ENCODE measurements at places on chromosomes 7 and 10.

GRCh38 chr10:127431525-127431924, 117.6 kb upstream of the NPS start:
- no peak for DNase-seq

DNA sequence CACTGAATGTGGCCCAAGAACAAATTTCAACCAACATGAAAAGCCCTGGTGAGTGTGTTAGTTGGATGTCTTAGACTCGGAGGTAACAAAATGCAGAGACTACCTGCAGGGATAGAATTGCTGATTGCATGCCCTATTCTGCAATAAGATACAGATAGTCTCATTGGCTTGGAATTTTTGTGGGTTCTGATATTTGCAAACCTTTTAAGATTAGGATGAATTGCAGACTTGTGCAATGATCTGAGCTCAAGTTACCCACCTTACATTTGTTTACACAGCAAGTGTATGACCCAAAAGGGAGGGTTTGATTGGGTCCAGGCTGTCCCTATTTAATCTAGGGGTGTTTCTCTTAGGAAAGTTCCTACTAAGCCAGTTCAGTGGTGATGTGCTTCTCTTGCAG, 45.4 kb downstream of the GPR37 start:
- no peak for DNase-seq

GRCh38 chr10:112715581-112715980, 234.5 kb upstream of the TCF7L2 start:
- no peak for DNase-seq

GRCh38 chr7:43750016-43750887, 8.2 kb upstream of the BLVRA start:
- no peak for DNase-seq

- DNase-seq = no peak
Measured at GRCh38 chr7:22343071-22343470, 13.9 kb downstream of the RAPGEF5 start.

- no peak for DNase-seq
Measured at GRCh38 chr7:28409716-28410627, 2.3 kb upstream of the CREB5 start.

GRCh38 chr10:97154162-97154561, 31.6 kb downstream of the SLIT1 start:
- DNase-seq = no peak

DNA sequence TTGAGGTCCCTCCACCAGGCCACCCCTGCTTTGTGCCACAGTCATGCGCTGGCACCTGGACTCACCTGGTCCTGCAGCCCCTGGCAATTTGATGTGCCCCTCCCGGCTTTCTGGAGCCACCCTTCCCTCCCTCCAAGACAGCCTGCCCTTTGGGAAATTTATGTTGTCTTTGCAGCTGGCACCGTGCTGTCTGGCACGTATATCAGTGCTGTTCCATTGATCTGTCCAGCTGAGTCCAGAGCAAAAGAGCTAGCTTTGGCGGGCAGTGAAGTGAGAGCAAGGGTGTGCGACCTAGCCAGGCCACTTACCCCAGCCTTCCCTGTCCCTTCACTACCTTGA, 5.7 kb downstream of the RARRES2 start:
- no peak for DNase-seq

- no peak for DNase-seq
Measured at GRCh38 chr7:105672801-105673200, 91.5 kb upstream of the EFCAB10 start.

DNA sequence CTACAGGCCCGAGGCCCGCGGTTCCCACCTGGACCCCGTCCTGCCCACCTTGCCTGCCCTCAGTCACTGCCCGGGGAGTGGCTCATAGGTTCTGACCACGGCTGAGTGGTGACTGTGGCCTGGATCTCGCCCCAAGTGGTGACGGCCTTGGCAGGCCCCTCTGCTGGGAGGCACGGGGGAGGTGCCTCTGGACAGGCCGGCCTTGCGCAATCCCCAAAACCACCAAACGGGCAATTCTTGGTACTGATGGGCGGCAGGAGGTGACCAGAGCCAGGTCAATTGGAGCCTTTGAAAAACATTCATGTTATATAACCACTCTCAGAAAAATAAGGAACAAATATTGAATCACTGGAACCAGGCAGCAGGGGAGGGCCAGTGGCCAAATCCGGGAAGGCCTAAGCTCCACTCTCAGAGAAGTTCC, 83.4 kb downstream of the PRKAG2 start:
- no peak for DNase-seq

- no peak for DNase-seq
Measured at GRCh38 chr7:79590916-79591623, 137.6 kb upstream of the MAGI2 start.

DNA sequence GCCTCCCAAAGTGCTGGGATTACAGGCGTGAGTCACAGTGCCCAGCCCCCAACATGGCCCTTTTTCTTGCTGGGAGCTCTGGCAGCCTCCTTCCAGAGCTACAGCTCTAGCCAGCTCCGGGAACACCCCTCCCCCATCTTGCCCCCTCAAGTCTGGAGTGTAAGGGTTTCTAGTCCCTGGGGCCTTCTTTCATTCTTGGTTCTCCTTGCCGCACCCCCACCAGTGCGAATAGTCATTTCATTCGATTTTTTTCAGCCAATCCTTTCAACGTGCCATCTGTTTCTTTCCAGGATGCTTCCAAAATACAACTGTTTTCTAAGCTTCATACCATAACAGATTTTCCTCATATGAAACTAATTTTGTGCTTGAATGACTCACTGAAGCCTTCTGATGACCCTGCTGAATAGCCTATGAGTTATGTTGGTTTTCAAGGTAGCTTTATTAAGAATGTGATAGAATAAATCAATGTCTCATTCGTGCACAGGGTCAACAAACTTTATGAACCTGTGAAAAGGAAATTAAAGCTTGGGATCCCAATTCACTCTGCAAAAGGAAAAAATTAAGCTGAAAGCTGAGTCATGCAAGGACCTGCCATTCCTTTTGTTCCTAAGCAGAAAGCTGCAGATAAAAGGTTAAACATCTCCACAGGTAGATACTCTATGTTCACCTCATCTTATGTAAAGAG, 38.6 kb downstream of the CDC14C start:
- DNase-seq = no peak

Measured in stimulated activated CD4-positive, alpha-beta T cell treated with anti-CD3 and anti-CD28 coated beads, TNF-alpha, amount 100 ng/mL, for 1 hour (primary cell).